ENCODE measurements at places on chromosomes 3 and 15.

DNA sequence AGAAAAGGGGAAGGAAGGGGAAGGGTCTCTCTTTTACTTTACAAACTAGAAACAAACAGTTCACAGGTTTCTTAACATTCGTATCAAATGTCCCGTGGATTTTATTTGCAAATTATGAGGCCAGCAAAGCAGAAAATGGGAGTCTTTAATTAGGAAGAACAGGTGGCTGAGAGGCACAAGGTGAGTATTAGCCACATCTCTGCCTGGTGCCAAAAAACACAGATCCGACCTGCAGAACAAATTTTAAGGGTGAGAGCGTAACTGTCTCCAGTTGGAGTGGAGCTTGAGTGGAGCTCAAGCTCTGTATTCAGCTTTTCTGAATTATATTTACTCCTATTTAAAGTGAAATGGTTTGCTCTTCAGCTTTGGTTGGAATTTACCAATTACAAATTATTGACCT is 1004.9 kb downstream of the FHIT start:
- DNase-seq, result no peak

GRCh38 chr3:153000325-153000724 is 161.7 kb upstream of the RAP2B start:
- DNase-seq, result no peak

GRCh38 chr3:129026728-129027543 is 25.8 kb downstream of the EFCC1 start:
- peak; percentile 82 for DNase-seq

GRCh38 chr3:195297446-195297845 is 26.5 kb upstream of the XXYLT1 start:
- DNase-seq, result no peak

DNA sequence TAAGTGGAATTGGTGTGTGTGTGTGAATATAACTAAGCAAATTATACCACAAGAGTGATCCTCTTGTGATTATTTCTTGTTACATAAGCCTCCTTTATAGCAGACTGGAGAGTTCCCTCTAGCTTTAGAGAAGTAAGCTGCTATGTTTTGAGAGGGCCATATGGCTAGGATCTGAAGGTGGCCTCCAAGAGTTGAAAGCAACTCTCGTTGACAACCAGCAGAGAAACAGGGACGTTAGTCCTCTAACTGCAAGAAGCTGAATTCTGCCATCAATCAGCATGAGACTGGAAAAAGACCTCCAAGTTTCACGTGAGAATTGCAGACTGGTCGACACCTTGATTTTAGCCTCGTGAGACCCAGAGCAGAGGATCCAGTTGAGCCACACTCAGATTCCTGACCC is 278.5 kb upstream of the ZNF717 start:
- no peak for DNase-seq

- DNase-seq, result no peak
Measured at GRCh38 chr15:93460717-93461116, 371.7 kb upstream of the RGMA start.

DNA sequence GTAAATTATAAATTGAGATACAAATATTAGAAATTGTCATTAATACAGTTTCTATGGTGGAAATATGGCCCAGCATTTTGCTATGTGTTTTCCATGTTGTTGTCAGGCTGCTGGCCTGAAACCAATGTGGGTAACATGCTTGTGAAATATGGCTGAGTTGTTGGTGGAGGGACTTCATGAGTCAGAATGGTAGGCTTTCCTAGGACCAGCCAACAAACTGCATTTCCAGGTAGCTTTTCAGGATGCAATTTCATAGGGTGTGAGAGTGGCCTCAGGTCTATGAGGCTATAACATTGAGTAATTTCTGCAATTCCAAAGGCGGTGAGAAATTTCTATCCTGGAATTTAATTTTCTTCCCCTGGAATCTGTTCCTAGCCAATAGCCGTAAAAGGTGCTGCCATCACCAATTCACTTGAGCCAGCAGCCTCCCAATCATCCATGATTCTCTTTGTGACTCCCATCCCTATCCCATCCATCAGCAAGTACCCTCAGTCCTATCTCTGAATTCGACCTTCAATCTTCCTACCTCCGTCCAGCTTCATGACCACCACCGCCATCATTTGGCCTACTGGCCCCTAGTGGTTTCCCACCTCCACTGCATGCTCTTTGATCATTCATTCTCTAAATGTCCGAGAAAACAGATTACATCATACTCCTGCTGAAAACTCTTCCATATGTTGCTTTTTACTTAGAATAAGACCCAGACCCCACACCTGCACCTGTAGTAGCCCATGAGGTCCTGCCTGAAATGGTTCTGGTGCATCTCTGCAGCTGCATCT is 276.6 kb upstream of the CFAP20DC start:
- DNase-seq, result no peak

DNA sequence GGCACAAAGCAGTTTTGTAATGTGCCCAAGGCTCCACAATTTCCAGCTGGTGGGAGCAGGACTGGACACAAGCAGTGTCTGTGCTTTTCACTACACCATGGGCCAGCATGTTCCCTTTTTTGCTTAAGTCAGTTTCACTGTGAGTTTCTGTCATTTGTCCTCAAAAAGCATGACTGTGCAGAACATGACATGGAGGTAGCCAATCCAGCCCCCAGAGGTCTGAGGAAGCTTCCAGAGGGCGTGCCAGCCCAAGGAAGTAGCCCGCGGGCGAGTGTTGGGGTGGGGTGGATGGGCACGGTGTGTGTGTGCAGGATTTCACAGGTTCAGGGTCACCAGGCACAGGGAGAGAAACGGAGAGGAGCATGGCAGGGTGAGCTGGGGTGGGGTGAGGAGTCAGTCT is 8.0 kb upstream of the EEFSEC start:
- DNase-seq, result no peak

DNA sequence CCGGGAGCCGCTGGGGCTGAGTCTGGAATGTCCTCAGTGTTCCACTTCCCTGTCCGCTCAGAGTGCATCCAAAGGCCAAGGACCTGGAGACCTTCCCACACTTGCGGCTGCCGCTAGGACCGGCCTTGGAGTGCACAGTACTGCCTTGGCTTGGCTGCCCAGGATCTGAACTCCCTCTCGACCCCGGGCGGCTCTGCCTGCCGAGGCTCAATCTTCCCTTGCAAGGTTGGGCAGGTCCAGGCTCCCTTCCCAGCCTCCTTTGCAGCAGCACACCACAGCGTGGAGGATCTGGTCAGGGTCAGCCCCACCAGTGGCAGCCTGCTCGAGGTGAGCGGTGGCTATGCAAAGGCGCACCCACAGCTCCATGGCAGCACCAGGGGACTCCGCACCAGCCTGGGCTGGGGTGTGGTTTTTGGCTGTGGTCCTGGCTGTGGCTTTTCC is 69.2 kb downstream of the PLXNA1 start:
- no peak for DNase-seq

DNA sequence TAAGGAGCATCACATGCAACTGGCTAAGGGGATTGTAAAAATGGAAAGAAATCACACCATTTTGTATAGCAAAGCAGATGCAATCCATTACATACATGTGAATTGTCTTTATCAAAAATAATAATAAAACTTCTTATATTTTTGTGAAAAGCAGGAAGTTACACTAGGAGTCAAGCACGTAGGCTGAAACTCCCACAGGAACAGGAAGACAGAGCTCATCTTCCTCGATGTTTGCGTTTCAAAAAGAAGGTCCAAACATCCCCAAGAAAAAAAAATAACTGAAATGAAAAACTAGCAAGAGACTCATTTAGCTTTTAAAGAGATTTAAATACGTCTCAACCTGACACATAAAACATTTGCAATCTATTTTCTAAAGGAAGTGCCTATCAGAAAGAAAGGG is 106.6 kb downstream of the TGFBR2 start:
- no peak for DNase-seq

- DNase-seq, result no peak
Measured at GRCh38 chr3:79154865-79155264, 612.9 kb downstream of the ROBO1 start.

GRCh38 chr3:172622916-172623700 is 87.8 kb downstream of the NCEH1 start:
- peak; percentile 45 for DNase-seq

All from AG08396 (cell line).